ENCODE measurements at places on chromosomes 1 and 21. TPM values are rescaled to one million over a fixed set of nuclear protein-coding genes. Genes with fewer than 3 reads are reported as not detected.

Gene TTLL7
- total RNA-seq = 2.6 TPM

Gene PADI6
- not detected for total RNA-seq

Gene HAO2
- not detected for total RNA-seq

Gene CASZ1
- total RNA-seq = 3.7 TPM

Gene CTSK
- 2.1 TPM for total RNA-seq

Gene KPRP
- total RNA-seq = not detected

DNA sequence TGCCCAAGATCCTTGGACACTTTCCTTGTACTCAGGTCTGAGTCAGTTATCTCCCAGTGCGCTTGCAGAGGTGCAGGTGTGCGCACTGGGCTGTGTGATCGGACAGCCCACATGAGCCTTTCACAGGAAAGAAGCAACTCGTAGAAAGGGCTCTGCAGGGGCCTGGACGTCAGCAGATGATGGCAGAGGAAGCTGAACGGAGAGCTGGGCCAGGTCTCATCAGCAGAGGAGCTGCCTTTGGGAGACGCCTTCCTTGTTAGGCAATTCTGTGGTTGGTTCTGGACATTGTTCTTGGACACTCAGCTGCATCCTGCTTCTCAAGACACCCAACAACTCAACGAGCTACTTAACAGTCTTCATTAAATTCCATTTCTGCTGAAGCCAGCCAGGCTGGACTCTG is 7.5 kb upstream of the PROK1 start:
- no peaks in the 10 kb centered on the region for H3K36me3 ChIP-seq
- no peak for DNase-seq
- H3K27me3 ChIP-seq = no peaks in the 10 kb centered on the region

- H3K27me3 ChIP-seq = no peaks in the 10 kb centered on the region
- peaks cover 13% of the 10 kb centered on the region for H3K4me1 ChIP-seq
- peaks cover 52% of the 10 kb centered on the region for H3K36me3 ChIP-seq
Observed at GRCh38 chr1:114457675-114458236, 53.2 kb downstream of the TRIM33 start.

DNA sequence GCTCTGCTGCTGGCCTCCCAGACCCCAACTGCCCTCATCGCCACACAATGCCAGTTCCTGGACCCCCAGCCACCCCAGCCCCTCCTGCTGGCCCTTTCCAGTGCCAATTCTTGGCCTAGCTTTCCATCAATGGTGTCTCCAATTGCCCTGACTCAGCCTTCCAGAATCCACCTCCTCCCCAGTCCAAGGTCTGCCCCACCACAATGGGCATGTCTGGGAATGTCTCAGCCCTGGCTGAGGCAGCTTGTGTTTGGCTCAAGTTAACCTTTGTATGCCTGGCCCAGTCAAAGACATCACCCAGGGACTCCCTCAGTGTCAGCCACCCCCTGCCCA is 16.4 kb downstream of the ALDH4A1 start:
- no peak overlapping the region for H3K4me3 ChIP-seq
- no peaks in the 10 kb centered on the region for H3K36me3 ChIP-seq
- H3K4me1 ChIP-seq = no peaks in the 10 kb centered on the region
- no peak for DNase-seq
- H3K27me3 ChIP-seq = no peaks in the 10 kb centered on the region

DNA sequence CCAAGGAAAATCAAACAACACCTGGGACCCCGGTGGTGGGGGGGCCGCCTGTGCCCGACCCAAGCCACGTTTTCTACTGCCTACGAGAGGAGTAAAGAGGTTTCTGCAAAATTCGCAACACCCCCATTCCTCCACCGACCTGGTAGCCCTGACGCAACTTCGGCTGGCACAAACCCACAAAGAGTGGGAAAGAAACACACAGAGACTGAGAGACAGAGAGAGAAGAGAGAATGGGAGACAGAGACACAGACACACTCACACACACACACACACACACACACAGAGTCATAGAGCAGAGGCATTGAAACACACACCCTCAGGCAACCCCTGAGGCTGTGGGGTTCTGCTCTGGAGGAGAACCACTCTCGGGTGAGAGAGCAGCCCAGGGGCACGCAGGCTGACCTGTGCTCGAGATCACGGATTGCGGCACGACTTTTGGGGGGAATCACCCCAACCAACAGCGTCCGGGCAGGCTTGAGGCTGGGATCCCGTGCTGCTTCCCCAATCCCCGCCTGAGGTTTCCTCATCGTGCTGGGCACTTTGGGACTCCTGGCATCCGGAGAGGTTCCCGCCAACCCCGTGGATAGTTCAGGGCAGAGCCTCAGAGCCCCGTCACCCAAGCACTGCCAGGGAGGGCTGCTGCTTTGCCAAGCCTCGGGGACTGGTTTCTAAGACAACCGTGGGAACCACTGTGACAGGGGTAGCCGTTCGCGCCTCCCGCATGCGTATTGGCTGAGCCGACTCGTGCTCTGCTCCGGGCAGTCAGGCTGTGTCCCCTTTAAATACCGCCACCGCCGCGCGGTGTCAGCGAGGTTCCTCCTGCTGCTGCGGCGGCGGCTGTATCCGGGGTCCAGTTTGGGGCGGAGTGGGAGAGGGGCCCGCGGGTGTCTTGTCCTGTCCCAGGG is 682.4 kb upstream of the TPTE start:
- no peaks in the 10 kb centered on the region for H3K4me1 ChIP-seq
- no peak overlapping the region for H3K4me3 ChIP-seq
- no peak overlapping the region for H3K27ac ChIP-seq
- H3K36me3 ChIP-seq = peaks cover 2% of the 10 kb centered on the region
- no peak for DNase-seq
- H3K27me3 ChIP-seq = no peaks in the 10 kb centered on the region

DNA sequence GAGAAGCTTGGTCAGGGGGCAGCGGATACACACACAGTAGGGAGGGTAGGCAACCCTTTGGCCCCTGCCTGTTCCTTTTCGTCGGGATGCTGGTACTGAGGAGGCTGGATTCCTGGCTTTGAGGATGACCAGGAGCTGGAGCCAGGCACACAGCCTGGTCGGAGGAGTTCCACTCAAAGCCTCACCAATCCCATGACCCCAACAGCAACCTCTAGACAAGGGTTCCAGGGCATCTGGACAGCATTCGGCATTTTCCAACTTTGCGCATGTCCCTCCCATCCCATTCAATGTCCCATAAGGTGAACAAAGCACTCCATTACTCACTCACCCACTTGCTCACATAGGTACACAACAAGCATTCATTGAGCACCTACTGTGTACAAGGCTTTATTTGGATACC is 42.6 kb upstream of the HMGB4 start:
- H3K27me3 ChIP-seq = peaks cover 14% of the 10 kb centered on the region
- no peaks in the 10 kb centered on the region for H3K36me3 ChIP-seq
- no peak for DNase-seq
- no peaks in the 10 kb centered on the region for H3K4me1 ChIP-seq
- no peak overlapping the region for H3K4me3 ChIP-seq

DNA sequence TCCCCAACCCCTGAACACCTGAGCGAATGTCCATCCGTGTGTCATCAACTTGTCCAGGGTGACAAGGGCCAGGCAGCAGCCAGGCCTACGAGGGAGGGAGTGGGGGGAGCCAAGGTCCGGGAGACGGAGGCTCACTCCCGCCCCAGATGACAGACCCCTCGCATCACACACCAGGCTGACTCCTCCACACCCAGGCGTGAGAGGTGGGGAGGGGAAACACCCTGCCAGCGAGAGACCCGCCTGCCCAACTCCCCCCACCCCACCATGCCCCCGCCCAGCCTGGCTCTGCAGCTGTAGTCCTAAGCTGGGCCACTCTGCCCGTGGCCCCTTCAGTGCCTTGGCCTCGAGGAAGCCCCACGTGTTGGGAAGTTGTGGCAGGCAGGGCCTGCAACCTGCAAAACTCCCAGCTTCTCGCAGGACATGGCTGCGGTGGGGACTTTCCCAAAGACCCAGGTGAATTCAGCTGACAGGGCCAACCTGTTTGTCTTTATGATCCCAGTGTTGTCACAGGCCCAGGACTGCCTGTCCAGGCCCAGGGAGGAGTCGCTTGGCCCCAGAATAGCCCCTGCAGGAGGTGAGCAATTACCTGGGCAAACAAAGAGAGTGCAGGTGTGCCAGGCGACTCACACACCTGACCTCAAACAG is 62.9 kb downstream of the RIPK4 start:
- no peaks in the 10 kb centered on the region for H3K36me3 ChIP-seq
- no peak overlapping the region for H3K4me3 ChIP-seq
- no peak overlapping the region for H3K27ac ChIP-seq

GRCh38 chr1:228029281-228029680 is 22.5 kb downstream of the WNT3A start:
- H3K36me3 ChIP-seq = no peaks in the 10 kb centered on the region
- H3K27me3 ChIP-seq = peaks cover 20% of the 10 kb centered on the region

DNA sequence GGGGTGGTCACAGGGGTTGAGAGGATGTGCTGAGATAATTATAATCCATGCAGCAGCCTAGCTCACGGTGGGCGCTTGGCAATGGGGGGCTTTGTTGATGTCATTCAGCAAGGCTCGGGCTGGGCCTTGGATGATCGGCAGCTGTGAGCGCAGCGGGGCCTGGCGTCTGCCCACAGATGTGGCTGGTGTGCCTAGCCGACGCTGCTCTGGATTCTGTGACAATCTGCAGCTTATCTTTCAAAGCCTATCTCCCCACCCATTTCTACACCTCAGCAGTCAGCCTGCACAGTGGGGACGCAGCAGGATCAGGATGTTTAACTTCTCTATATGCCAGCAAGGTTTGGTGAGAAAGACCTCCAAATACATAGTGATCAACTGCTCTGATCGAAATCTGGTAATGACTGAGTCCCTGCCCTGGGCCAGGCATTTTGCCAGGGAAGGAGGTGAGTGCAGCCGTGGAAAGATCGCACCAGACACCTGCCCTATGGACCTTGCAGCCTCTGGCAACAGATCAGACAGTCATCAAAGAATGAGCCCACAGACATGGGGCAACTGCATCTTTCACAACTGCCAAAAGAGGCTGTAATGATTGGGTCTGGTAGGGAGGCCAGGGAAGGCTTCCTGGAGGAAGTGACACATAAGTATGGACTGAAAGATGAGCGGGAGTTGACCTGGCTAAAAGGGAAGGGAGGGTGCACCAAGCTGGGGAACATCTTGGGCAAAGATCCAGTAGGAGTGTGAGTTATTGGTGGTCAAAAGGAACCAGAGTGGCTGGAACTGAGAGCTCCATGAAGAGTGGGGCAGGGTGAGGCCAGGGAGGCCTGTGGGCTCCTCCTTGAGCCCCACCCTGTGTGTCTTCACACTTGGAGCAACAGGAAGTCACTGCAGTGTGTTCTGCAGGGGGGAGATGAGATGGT is 35.3 kb downstream of the EPHB2 start:
- H3K27ac ChIP-seq = no peak overlapping the region
- DNase-seq = no peak
- no peaks in the 10 kb centered on the region for H3K36me3 ChIP-seq
- peaks cover 6% of the 10 kb centered on the region for H3K4me1 ChIP-seq

DNA sequence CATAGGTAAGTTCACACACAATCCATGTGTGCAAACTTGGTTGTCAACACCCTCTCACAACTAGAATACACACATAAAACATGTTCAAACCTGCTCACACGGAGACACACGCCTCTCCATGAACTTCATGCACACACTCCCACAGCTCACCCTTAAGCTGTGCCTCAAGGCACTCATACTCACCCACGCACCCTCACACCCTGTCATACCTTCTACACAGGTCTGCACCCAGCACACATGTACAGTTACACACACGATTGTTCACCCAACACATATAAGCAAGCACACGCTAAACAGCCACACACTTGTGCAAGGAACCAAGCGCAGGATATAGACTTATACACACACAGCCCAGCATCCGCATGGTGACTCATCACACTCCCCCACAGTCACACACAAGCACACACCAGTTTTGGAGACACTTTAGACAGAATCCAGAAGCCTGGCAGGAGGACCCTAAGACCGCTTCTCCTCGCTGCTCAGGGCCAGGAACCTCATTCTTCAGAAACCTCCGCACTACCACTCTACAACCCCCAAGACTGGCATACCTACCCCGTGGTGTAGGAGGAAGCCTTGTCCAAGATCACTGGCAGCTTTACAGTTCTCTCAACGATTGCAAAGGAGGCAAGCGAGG is 58.7 kb upstream of the ZC3H12A start:
- H3K27me3 ChIP-seq = peaks cover 6% of the 10 kb centered on the region
- H3K4me1 ChIP-seq = no peaks in the 10 kb centered on the region
- no peaks in the 10 kb centered on the region for H3K36me3 ChIP-seq
- no peak for DNase-seq
- H3K27ac ChIP-seq = no peak overlapping the region
- no peak overlapping the region for H3K4me3 ChIP-seq

GRCh38 chr1:50378770-50379169 is 44.5 kb downstream of the DMRTA2 start:
- no peaks in the 10 kb centered on the region for H3K36me3 ChIP-seq
- no peak for DNase-seq
- no peak overlapping the region for H3K27ac ChIP-seq
- H3K4me3 ChIP-seq = no peak overlapping the region

- peak; percentile 22 for DNase-seq
- peaks cover 9% of the 10 kb centered on the region for H3K36me3 ChIP-seq
- peak overlapping the region; percentile 85 for H3K27ac ChIP-seq
- H3K4me3 ChIP-seq = no peak overlapping the region
- H3K27me3 ChIP-seq = no peaks in the 10 kb centered on the region
- H3K4me1 ChIP-seq = peaks cover 34% of the 10 kb centered on the region
Observed at GRCh38 chr1:241591317-241591716, 48.9 kb downstream of the CHML start.

DNA sequence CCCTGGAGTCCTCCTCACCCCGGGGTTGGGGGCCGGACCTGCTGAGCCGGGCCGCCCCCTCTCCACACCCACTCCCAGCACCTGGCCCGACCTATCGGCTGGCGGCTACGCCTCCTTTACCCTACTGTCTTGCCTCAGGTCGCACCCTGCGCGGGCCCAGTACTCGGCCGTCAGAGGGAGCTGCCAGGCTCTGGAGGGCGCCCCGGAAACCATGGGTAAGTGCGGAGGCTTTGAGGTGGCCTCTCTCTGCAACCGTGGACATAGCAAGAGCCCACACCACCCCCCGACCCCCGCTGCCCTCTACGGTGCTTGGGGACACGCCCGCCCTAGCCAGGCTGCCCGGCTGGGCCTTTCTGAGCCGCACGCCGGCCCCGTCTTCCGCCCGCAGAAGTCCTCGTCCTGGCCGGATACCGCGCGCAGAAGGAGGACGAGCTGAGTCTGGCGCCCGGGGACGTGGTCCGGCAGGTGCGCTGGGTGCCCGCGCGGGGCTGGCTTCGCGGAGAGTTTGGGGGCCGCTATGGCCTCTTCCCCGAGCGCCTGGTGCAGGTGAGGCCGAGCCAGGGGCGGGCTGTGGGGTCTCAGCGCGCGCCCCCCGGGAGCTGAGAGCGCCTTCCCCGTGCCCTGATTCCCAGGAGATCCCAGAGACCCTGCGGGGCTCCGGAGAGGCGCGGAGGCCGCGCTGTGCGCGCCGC is at the start of gene SH3D21:
Gene SH3D21, plus strand, starts transcription at position 159 of the 692 bp plus-strand sequence. Its CDS starts 53 bp downstream, at position 212.
- H3K27me3 ChIP-seq = no peaks in the 10 kb centered on the region
- peak; percentile 79 for DNase-seq
- peak within 1 kb of the TSS; percentile 98 for H3K4me3 ChIP-seq

- no peaks in the 10 kb centered on the region for H3K36me3 ChIP-seq
- H3K27me3 ChIP-seq = peaks cover 18% of the 10 kb centered on the region
- H3K4me1 ChIP-seq = no peaks in the 10 kb centered on the region
- no peak overlapping the region for H3K4me3 ChIP-seq
- no peak overlapping the region for H3K27ac ChIP-seq
Observed at GRCh38 chr1:24297852-24298232, 21.3 kb upstream of the GRHL3 start.
